Heart right ventricle (tissue), 16 donors: ENCODE measurements at places on chromosomes 1 and 21. TPM values are rescaled to one million over a fixed set of nuclear protein-coding genes. Genes with fewer than 3 reads are reported as not detected.
A peak's percentile ranks its signal among the peaks of the same experiment; 100 is the strongest.

NBPF4 gene
- polyA plus RNA-seq = not detected

- peak; percentile 83 for DNase-seq
Measured at GRCh38 chr1:1435106-1435903, at the start of gene VWA1. VWA1 (plus strand) TSS chr1:1435690; CDS start chr1:1435749, 59 bp downstream.

GRCh38 chr1:29433830-29434229, 197.5 kb downstream of the PTPRU start:
- no peak for DNase-seq

GRCh38 chr1:193417403-193417802, 231.0 kb upstream of the B3GALT2 start:
- no peak for DNase-seq

DNA sequence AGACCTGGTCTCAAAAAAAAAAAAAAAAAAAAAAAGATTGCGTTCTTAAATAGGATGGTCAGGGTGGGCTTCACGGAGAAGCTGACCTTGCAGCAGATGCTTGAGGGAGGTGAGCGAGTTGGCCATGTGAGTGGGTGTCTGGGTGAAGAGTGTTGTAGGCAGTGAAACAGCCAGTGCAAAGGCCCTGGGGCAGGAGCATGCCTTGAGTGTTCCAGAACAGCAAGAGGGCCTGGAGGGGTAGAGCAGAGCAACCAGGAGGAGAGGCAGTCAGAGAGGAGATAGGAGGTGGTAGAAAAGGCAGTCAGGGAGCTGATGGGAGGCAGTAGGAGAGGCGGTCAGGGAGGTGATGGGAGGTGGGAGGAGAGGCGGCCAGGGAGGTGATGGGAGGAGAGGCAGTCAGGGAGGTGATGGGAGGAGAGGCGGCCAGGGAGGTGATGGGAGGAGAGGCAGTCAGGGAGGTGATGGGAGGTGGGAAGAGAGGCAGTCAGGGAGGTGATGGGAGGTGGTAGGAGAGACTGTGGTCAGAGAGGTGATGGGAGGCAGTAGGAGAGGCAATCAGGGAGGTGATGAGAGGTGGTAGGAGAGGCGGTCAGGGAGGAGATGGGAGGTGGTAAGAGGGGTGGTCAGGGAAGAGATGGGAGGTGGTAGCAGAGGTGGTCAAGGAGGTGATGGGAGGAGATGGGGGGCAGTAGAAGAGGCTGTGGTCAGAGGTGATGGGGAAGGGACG, 20.2 kb upstream of the PADI6 start:
- no peak for DNase-seq

- no peak for DNase-seq
Measured at GRCh38 chr1:183830389-183830788, 25.5 kb downstream of the RGL1 start.

DNA sequence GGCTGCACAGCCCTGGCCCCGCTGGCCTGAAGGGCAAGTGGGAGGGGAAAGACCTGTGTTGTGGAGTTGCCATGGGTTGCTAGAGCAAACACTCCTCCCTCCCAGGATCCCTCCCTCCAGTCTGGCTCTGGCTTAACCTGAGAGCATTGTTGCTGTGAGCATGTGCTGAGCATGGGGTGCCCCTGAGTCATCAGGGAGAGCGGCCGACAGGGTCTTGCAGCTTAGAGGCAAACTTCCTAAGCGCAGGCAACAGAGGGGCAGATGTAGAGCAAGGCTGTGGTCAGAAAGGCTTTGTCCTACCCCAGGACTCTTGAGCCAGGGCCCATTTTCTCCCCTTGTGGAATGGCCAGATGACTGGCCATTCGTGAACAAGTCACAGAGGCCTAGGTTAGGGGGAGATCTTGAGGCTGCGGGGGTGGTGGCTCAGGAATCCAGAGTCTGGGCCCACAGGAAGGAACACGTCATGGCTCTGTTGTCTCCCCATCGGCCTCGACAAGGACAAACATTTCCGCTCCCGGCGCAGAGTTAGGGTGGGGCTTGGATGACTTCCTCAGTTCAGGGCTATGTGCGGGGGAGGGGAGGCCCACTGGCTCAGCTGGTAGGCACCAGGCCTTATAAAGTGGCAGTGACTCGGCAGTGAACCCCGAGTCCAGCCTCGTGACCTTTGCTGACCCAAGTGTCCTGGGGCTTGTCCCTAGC, 362 bp upstream of the DYNLT4 start:
- DNase-seq = peak; percentile 95

HES3 gene
- not detected for polyA plus RNA-seq

- no peak for DNase-seq
Measured at GRCh38 chr1:66302815-66303214, 231.1 kb upstream of the SGIP1 start.

RTCA gene
- 17.1 TPM for polyA plus RNA-seq

GRCh38 chr1:109975718-109976117, 8.8 kb upstream of the AHCYL1 start:
- no peak for DNase-seq

- DNase-seq = no peak
Measured at GRCh38 chr1:165826565-165827267, 698 bp upstream of the UCK2 start.

AK5 gene
- polyA plus RNA-seq = 0.51 TPM

LCE1B gene
- polyA plus RNA-seq = not detected

DNA sequence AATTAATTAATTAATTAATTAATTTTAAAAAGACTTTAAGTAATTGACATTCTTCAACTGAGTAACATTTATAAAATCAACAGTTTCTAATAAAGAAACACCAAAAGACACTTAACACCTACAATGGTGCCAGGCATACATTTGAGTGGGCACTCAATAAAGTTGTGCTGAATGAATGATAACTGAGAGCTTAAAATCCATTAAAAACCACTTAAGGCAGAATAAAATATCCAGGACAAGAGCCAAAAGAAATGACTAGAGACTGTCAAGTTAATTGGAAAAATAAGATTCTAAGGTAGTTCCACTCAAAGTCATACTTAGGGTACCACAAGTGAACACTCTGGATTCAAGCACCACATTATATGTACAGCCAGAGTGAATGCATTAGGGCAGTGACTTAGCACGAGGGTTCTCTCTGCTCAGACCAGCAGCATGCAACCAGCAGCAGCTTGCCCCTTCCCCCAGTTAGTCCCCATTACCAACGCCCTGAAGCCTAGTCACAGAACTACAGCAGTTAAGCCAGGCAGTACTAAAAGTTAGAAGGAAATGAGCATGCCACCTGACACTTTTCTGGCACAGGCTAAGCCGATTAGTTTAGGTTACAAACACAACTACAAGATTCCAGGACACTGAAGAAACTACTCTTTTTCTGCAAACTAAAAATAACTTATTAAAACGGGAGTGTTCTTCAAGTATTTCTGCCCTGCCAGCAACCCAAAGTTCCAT, 46.5 kb downstream of the LUZP1 start:
- DNase-seq = peak; percentile 32

DNA sequence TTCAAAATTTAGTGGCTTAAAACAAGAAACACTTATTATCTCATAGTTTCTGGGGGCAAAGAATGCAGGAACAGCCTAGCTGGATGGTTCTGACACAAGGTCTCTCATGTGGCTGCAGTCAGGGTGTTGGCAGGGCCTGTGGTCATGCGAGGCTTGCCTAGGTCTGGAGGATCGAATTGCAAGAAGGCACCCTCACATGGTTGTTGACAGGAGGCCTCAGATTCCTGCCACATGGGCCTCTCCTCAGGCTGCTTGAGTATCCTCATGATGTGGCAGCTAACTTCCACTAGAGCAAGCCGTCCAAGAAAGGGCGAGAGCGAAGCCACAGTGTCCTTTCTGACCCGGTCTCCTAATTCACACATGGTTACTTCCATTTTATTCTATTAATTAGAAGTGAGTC, 6.2 kb upstream of the NRIP1 start:
- DNase-seq = no peak

DNA sequence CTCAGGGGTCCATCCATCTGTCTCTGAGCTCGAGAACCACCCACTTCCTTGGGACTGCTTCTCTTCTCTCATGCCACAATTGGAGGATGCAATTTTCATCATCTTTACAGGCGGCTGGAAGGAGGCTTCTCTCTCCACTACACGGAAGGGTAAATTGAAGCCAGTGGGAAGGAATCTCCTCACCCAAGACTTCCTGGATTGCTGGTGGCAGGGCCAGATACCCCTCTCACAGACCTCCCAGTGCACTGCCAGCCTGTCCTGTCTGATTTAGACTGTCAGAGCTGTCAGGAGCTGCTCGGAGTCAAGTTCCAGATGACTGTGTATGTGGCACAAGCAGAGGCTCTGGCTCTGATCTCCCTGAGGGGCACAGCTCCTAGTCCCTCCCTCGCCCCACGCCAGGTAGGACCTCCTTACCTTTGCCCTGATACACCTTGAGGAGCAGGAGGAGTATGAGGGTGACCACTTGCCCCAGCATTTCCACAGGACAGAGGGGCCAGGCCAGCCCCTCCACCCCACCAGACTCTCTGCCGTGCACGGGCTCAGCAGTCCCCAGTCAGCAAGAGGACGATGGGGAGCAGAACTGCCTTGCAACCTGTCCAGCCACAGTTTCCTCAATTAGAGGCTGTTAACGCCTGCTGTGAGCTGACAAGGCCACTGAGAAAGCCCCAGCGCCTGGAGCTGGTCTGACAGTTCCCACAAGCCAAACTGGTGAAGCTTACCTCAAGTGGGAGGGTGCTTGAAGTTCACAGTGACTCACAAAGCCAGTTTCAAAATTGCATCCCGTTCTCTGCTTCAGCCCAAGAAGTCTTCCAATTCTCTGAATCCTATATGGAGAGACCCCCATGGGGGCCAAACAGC, at the start of gene CD244:
Gene CD244, minus strand, starts transcription at position 685 of the 858 bp plus-strand sequence. Its CDS starts 210 bp downstream, at position 475.
- DNase-seq = peak; percentile 29

NCAM2 gene
- 0.25 TPM for polyA plus RNA-seq

GUCA2A gene
- not detected for polyA plus RNA-seq

RPL22 gene
- 639 TPM for polyA plus RNA-seq

GRCh38 chr1:38818175-38818976, 41.2 kb downstream of the RRAGC start:
- no peak for DNase-seq

GRCh38 chr21:15063081-15063813, 1.6 kb downstream of the NRIP1 start:
- no peak for DNase-seq

DNA sequence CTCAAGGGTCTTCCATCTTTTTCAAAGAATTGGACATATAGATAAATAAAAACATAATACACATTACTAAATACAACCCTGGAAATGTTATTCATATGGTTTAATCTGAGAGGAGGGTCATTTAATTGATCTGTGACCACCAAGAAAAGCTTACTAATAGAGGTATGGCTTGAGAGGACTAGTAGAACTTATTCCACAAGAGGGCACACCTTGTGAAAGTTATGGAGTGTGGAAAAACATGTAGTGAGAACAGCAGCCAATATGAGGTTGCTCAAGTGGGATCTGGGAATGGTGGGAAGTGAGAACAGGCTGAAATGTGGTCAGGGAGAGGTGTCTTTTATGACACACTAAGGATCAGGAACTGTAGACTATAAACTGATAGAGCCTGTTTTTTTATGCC, 973.5 kb upstream of the B3GALT2 start:
- no peak for DNase-seq

DNA sequence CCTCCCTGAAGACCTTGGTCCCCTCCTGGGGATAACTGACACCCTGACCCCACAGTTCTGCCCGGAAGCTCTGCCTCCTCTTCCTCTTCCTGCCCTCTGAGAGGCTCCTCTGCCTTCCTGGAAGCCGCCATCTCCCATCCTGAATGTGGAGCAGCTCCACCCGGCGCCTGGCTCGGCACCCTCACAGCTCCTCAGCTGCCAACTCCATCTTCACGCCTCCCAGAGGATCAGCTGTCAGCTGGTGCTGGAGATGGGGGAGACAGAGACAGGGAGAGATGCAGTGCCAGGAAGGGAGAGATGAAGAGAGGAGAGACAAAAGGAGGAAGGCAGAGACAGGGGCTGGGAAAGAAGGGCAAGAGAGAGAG, 210.4 kb upstream of the CSF3R start:
- DNase-seq = no peak

DNA sequence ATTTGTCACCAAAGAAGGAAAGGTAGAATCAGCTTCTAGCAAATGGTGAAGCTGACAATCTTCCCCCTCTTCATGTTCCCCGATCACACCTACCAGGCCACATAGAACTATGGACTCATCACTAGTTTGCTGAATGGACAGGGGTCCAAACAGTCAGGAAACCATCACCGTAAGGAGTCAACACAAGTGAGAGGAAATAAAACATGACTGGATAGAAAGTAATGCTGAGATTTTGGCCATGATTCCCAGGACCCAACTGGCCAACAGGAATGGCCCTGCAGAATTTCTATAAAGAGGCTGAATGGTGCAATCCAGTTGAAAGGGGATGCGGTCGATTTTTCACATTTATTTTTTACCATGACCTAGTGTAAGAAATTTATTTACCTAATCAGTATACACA, 10.7 kb downstream of the DDAH1 start:
- no peak for DNase-seq

- no peak for DNase-seq
Measured at GRCh38 chr1:21721295-21721985, 52.3 kb upstream of the RAP1GAP start.

- DNase-seq = no peak
Measured at GRCh38 chr21:34029743-34030528, 43.4 kb upstream of the MRPS6 start.

DNA sequence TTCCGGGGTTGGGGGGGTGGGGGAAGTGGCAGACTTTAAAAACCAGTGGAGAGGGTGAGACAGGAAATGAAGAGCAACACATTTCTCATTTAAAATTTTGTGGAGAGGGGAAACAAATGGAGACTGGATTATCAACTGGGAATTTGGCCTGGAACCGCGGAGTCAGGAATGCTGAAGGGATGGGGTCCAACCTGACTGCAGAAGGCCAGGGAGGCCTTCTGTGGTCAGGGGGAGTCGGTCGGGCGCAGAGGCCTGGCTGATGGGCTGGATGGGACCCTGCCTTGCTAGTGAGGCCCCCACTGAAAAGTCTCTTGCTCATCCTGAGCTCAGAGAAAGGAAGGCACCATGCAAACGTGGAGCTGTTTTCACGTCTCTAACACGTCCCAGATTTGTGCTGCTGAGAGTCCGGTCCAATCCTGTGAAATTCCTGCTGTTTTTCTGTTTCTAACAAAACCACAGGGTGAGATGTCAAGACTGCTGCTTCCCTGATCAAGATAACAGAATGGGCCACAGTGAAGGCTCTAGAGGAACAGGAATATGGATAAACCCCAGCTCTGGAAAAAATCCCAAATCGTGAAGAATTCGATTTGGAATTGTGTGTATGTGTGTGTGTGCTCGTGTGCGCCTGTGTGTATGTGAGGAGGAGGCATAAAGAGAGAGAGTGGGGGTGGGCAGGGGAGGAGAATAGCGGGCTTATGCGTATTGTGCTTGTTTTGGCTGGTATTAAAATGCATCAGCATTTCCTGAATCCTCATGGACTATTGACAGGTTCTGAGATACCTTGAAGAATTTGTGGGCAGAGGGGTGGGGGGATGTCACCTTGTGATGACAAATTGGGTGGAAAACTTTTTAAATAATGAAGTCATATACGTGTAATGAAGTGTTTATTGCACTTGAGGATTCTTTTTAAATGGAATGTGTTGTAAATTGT, 117.4 kb downstream of the NGF start:
- DNase-seq = no peak

DNA sequence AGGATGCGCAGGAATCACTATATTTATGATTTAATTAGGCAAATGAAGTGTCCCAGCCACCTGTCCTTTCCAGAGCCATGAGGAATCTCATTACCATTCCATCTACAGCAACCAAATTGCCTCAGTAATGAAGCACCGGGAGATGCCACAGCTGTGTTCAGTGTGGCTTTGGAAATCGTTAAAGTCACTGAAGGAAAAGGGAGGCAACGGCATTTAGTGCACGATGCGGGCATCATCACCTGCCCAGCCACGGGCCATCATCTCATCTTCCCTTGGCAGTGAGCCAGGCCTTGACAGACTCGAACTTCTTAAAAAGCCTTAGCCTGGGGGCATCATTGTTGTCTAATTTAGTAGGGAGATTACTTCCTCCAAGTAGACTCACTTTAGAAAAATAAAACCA, 67.8 kb downstream of the CNIH3 start:
- no peak for DNase-seq

- DNase-seq = no peak
Measured at GRCh38 chr1:61110554-61110953, 28.2 kb downstream of the NFIA start.
